ENCODE measurements at places on chromosomes 13 and 19. TPM values are rescaled to one million over a fixed set of nuclear protein-coding genes. Genes with fewer than 3 reads are reported as not detected.

Gene GPR4
- not detected for total RNA-seq

Gene ZNF554
- total RNA-seq: 2.9 TPM

Gene KIR2DL3
- total RNA-seq: not detected

Gene VAV1
- total RNA-seq: 0.13 TPM

Gene NPAS1
- 0.16 TPM for total RNA-seq

Gene TSKS
- total RNA-seq: not detected

Gene NUDT19
- 13.6 TPM for total RNA-seq

Gene ZIC5
- total RNA-seq: under 0.01 TPM

Gene CGB2
- total RNA-seq: not detected

Gene FFAR1
- not detected for total RNA-seq

Gene VSTM1
- total RNA-seq: not detected

Gene TMEM145
- total RNA-seq: 0.16 TPM

Gene HPN
- total RNA-seq: not detected

Gene NCCRP1
- total RNA-seq: not detected

Gene SGCG
- total RNA-seq: 0.16 TPM

Gene KCTD12
- total RNA-seq: 9.8 TPM

Gene SHD
- not detected for total RNA-seq

Gene CGB1
- 3.7 TPM for total RNA-seq

Gene ZIM2
- total RNA-seq: not detected

Gene CCDC194
- total RNA-seq: not detected

Gene TNNT1
- 5.2 TPM for total RNA-seq

Gene ZNF763
- 0.89 TPM for total RNA-seq

All from mesangial cell (primary cell).